ENCODE measurements at places on chromosomes 5 and 9. TPM values are rescaled to one million over a fixed set of nuclear protein-coding genes. Genes with fewer than 3 reads are reported as not detected.

Gene ZBTB34
- total RNA-seq, result 33.9 TPM

Gene PIP5KL1
- total RNA-seq, result 11.5 TPM

Gene FANCG
- 26.5 TPM for total RNA-seq

Gene GARNL3
- total RNA-seq, result 87.4 TPM

Gene RASEF
- 1.4 TPM for total RNA-seq

Gene TLX3
- not detected for total RNA-seq

Gene TXNDC8
- not detected for total RNA-seq

Gene PCDHB7
- total RNA-seq, result 8.5 TPM

Gene SLC12A7
- 10.6 TPM for total RNA-seq

Gene LSM11
- 95.5 TPM for total RNA-seq

Gene HOMER1
- 109 TPM for total RNA-seq

Gene ANKRD34B
- total RNA-seq, result 3.0 TPM

Gene MAML1
- total RNA-seq, result 9.9 TPM

Gene SMC2
- total RNA-seq, result 31.8 TPM

Gene ANKRD31
- total RNA-seq, result 1.2 TPM

Gene PIP5K1B
- total RNA-seq, result 7.6 TPM

Gene RLN2
- 1.4 TPM for total RNA-seq

Gene SOHLH1
- total RNA-seq, result not detected

Gene ABO
- under 0.01 TPM for total RNA-seq

Gene SELENOP
- 51.7 TPM for total RNA-seq

Gene UBE2D2
- total RNA-seq, result 122 TPM

Gene PLAC8L1
- total RNA-seq, result 0.69 TPM

Gene LHX3
- not detected for total RNA-seq

Gene C5orf34
- total RNA-seq, result 4.4 TPM

Gene ZFP2
- 7.6 TPM for total RNA-seq

Gene HAVCR1
- total RNA-seq, result 0.23 TPM

Gene TAF11L10
- total RNA-seq, result not detected

Gene DNAH5
- 4.2 TPM for total RNA-seq

Gene SMIM33
- not detected for total RNA-seq

Gene SPACA9
- 5.1 TPM for total RNA-seq

Gene UAP1L1
- 0.69 TPM for total RNA-seq

Gene PCDHGB6
- total RNA-seq, result 17.8 TPM

Gene INSL6
- not detected for total RNA-seq

Gene SMIM23
- not detected for total RNA-seq

Gene EQTN
- total RNA-seq, result 1.4 TPM
